Activated T-helper 1 cell treated with anti-CD3 and anti-CD28 coated beads, Interleukin-2, amount 50 U/mL, for 16 hours (primary cell): ENCODE measurements at places on chromosomes 4 and X.

DNA sequence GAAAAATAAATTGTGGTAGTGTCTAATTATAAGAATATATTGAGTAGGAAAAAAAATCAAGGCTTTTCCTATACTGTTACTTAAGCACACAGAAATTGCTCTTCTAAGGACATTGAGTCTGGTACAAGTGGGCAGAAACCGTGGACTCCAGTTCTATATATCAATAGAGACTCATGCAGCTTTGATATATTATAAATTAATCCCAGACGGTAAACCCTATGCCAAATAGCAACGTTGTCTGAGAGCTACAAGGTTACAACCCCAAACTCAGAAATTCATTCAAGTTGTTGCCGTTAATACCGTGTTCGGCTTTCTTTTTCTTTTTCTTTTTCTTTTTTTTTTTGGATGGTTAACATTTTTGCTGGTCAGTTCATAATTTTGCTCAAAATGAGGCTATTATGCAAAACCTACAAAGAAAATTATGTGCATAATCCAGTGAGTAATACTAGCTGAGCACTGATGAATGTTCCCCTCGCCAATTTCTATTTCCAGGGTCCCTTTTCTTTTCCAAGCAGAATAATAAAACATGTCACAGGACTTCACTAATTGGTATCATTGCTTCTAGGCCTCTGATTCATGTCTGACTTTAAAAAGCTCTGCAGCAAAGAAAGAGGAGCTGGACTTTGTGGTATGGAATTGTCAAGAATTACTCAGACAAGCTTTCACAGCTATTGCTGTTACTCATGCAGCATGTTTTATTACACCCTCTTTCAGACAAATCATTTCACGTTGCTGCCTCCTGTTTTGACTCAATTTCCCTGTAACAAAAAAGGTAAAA is 737.7 kb downstream of the NLGN4X start:
- no peak for DNase-seq

DNA sequence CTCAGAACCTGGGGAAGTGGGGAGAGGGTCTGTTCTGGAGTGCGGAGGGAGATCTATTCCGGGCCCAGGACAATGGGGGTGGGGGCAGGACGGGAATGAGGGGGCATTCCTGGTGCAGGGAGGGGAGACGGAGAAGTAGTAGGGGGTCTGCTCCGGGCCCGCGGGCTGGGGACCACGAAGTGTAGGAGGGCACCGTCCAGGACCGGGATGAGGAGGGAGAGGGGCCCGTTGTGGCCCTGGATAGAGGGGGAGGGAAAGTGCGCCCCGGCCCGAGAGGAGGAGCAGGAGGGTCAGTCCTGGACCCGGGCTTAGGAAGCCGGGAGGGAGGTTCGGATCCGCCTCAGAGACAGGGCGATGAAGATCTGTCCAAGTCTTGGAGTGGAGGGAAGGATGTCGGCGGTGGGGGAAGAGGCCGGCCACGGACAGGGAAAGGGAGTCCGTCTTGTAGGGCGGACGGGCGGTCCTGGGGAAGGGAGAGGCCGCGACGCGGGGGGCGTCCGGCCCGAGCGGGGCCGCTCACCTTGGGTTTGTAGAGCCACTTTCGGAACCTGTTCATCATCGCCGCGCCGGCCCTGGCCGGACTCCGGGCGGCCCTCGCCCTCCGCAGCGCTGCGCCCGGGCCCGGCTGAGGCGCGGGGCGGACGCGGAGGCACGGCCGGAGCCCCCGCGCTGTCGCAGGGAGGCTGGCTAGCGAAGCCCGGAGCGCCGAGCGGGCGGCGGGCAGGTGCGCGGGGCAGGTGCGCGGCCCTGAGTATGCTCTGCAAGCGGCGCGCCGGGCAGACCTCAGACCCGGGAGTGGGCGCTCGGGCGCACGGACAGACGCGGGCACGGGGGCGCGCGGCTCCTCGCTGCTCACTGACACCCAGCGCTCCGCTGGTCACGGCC is at the start of gene ZFYVE28:
TSS of gene ZFYVE28 (minus strand) at position 881 of the 885 bp plus-strand sequence. CDS start at position 559, 322 bp downstream.
- DNase-seq, result no peak

DNA sequence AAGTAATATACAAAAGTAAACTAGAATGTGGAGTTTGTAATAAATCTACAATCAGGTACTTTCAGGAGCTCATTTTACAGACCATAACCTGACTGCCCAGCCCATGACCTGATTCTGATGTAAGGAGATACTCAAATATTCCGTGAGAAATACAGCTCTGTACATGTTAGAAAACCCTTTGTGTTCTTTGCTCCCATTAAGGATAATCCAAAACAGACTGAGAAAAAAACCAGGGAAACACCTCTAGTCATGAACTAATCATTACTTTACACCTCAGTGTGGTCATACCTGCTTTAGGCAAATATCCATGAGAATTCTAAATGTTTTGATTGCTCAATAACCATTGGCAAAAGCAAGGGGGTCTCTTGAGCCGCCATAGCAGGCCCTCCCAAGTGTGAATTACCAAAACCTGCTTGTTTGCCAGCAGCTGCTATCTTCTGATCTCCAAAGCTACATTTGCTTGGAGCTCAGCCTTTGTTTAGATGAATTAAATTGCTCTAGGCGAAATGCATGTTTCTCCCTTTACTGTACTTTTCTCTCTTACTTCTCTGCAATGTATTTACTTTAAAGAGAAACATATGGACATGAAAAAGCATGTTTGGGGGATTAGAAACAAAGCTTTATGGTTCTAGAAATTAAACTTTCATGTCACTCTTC is 79.1 kb downstream of the ANKRD50 start:
- DNase-seq, result no peak

GRCh38 chr4:98539741-98540140 is 118.7 kb downstream of the TSPAN5 start:
- DNase-seq, result no peak

DNA sequence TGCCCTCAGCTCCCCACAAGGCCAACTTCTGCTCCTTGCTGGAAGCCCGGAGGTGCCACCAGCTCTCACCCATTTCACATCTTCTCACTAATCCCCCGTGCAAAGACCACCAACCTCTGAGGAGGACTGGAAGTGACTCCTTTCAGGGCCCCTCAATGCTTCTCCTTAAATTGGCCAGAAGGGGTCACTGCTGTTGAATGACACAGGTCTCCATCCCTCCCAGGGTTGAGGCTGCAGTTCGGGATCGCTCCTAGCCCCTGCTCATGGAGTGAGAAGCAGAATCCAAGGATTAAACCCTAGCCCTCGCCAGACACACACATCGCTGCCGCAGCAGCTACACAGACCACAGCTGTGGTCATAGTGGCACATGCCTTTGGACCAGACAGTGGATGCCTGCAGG is 279.5 kb upstream of the TAPT1 start:
- no peak for DNase-seq

GRCh38 chr4:182434720-182435119 is 191.5 kb downstream of the TENM3 start:
- no peak for DNase-seq

DNA sequence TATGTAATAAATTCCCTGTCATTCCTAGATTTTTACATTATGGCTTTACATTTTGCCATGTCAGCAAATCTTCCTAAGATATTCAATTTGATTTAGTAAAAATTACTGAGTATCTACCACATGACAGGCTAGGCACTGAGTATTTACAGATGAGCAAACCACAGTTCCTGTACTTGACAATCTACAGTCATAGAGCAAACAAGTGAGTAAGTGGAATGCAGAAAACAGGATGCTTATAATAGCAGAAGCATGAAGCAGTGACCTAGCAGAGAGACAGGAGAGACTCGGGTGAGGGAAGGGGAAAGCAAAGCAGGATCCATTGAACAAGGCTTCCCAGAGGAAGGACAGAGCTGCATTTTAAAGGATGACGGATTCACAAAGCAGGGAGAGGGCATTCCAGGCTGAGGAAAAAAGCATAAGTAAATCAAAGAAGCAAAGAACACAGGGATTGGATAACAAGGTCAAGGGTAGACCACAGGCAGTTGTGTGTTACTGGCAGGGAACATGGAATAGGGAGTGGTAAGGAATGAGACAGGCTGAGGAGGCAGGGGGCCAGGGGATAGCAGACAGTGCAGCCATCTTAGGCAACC is 124.7 kb upstream of the C1QTNF7 start:
- DNase-seq, result no peak

- DNase-seq, result no peak
These were observed 2.2 kb upstream of the MSANTD1 start for GRCh38 chr4:3246458-3247398.

- DNase-seq, result no peak
These were observed 778.4 kb upstream of the AADAT start for GRCh38 chr4:170868170-170868569.

GRCh38 chrX:38102240-38102639 is 95.9 kb downstream of the SYTL5 start:
- DNase-seq, result no peak

DNA sequence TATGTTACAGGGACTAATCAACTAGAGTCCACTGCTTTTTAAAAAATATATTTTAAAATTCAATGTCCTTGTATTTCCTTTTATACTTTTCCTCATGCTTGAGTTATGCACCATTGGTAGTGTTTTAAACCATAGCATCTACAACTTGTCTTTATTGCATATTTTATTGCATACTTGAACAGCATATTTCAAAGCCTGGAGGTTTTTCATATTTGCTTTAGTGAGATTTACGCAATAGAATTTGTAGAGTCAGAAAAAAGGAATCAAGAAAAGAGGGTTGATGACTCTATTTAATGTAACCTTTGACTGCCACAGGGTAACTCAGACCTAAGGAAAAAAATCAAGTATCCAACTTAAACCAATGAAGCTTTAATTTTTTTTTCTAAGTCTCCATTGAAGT is 1165.7 kb upstream of the IGFBP7 start:
- DNase-seq, result no peak

DNA sequence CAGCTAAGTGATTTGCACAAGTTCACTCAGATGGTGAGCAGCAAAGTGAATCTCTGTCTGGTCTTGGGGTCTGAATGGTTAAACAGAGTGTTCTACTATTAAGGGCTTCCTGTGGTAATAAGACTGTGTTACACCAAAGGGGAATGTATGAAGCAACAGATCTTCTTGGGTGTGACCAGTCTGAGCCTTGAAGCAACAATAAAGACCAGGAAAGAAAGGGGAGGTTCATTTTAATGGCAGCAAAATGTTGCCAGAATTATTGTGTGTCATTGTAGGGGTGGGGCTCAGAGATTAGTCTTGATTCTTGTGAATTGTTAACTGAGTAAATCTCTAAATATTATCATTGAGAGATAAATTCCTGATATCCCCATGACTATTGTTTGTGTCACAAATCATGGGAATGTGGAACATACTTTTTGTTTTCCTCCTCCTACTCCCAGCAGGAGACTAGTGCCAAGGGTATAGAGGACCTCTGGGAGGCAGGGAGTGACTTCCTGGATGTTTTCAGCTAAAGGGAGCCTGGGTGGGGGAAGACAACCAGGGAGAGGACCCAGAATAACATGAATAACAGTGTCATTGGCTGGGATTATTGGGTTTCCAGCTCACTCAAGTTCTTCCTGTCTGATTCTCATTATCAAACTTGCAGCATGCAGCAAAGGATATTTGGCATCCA is 141.4 kb upstream of the PAK3 start:
- no peak for DNase-seq

DNA sequence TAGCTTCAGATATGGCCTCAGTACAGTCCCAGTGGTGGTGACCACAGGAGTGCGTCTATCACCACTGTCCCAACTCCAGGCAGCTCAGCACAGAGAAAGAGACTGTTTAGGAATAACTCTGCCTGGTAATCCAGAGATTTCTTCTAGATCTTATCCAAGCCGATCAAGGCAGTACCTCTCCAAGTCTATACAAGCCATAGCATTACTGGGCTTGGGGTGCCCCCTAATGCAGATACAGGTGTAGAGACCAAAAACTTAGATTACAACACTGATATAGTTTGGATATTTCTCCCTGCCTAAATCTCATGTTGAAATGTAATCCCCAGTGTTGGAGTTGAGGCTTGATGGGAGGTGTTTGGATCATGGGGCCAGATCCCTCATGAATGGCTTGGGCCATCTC is 100.9 kb downstream of the PTCHD1 start:
- DNase-seq, result no peak

DNA sequence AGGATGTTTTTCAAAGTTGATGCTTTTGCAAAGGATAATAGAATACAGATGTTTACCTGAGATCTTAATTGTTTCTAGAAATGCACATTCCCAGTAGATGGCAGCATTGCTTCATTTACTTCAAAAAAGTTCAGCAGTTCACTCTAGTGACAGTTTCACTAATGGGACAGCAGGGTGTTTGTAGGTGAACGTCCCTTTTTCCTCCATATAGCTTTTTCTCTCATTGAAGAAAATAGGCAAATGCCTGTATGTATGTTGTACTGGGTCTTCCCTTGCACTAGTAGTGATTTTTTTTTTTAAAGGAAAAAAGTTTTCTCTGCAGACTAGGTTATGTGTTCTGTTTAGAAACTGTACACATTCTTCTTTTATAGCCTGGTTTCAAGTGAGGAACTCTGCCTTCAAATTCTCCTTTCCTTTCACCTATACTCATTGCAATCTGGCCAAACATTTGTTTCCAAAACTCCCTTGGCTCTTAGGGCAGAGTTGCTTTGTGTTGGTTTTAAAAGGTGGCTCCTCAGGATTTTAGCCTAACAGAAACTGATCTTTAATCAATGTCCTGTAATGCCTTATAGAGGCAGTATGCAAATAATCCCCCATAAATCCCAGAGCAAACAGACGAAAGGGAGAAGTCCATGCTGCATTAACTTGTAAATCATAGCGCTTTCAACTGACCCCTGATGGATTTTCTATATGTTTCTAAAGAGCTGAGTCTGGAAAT is 86.3 kb downstream of the EGF start:
- DNase-seq, result no peak

DNA sequence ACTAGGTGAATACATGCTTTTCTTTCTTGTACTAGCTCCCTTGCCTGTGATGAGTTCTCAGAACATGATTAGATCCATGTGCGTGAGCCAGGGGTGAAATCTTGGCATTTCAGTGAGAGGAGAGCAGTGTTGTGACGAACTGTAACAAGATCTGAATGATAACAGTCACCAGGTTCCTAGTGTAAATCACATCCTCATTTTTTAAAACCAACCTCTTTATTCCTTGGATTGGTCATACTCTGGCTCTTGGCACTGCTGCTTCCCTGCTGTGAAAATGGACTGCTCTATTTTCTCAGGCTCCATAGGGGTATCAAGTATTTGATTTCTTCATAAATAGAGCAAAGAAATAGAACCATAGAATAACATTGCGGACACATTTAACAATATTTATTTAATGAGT is 206.3 kb downstream of the SLC4A4 start:
- no peak for DNase-seq

- no peak for DNase-seq
These were observed 72.0 kb downstream of the FRMPD4 start for GRCh38 chrX:12210196-12210815.

DNA sequence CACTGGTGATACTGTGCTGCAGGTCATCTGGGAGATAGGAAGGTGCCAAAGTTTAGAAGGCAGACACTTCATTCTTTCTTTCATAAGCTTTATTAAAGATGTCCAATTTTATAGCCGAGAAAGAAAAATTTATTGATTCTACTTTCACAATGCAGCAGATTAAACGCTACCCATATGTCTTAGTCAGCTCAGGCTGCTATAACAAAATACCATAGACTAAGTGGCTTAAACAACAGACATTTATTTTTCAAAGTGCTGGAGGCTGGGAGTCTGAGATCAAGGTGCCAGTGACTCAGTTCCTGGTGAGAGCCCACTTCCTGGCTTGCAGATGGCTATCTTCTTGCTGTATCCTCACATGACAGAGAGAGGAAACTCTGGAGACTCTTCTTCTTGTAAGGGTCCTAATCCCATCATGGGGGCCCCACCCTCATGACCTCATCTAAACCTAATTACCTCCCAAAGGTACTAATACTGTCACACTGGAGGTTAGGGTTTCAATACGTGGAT is 33.4 kb upstream of the KLHL34 start:
- DNase-seq, result no peak
